ENCODE measurements at places on chromosomes 12 and 14. TPM values are rescaled to one million over a fixed set of nuclear protein-coding genes. Genes with fewer than 3 reads are reported as not detected.

DNA sequence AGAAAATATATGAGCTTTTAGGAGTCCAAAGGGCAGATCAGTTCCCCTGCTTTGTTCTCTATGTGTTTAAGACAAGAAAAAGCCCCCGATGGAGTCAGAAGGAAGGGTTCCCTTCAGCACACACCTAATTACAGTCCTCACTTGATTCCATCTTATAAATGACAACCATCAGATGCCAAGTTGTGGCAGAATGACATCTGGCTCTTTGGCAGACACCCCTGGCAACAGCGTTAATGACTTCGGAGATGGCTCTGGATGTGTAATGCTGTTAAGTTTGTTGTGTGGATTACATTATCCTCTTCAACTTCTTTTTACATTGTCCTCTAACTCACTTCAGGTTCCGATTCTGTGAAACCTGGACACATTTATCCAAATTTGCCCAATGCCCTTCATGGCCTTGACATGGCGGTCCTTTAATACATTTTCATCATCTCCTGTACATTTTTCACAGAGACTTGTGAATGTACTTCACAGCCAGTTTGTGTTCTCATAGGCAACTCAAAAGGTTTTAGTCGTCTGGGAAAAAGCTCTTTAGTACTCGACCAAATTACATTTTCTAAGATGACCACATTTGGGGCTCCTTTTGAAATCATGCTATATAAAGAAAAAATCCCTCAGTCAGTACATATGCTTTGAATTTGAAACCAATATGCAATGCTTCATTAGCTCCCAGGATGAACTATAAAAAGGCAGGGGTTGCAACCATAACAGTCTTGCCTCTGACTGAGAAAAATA lies 667.8 kb downstream of the NOVA1 start:
- no peak overlapping the region for H3K4me3 ChIP-seq
- H3K27ac ChIP-seq, result no peak overlapping the region
- no peaks in the 10 kb centered on the region for H3K4me1 ChIP-seq
- DNase-seq, result no peak

- no peaks in the 10 kb centered on the region for H3K4me1 ChIP-seq
- no peaks in the 10 kb centered on the region for H3K36me3 ChIP-seq
- H3K27me3 ChIP-seq, result no peaks in the 10 kb centered on the region
- H3K27ac ChIP-seq, result no peak overlapping the region
- no peak overlapping the region for H3K4me3 ChIP-seq
These were observed 17.4 kb upstream of the SALL2 start for GRCh38 chr14:21543521-21543960.

GRCh38 chr12:2550561-2551411 lies 244.0 kb upstream of the FKBP4 start:
- no peak overlapping the region for H3K27ac ChIP-seq
- no peak overlapping the region for H3K4me3 ChIP-seq
- no peaks in the 10 kb centered on the region for H3K36me3 ChIP-seq

- no peaks in the 10 kb centered on the region for H3K36me3 ChIP-seq
- peaks cover 6% of the 10 kb centered on the region for H3K27me3 ChIP-seq
- DNase-seq, result no peak
These were observed 30.6 kb upstream of the TMX1 start for GRCh38 chr14:51209457-51209856.

The MMP19 gene
- total RNA-seq, result 30.2 TPM

GRCh38 chr14:51069055-51069454 lies 25.9 kb downstream of the TRIM9 start:
- no peaks in the 10 kb centered on the region for H3K4me1 ChIP-seq
- H3K27ac ChIP-seq, result no peak overlapping the region

GRCh38 chr14:23604675-23605170 lies 26.1 kb upstream of the JPH4 start:
- H3K36me3 ChIP-seq, result no peaks in the 10 kb centered on the region
- H3K4me3 ChIP-seq, result no peak overlapping the region
- H3K4me1 ChIP-seq, result no peaks in the 10 kb centered on the region
- H3K27ac ChIP-seq, result no peak overlapping the region
- no peak for DNase-seq

DNA sequence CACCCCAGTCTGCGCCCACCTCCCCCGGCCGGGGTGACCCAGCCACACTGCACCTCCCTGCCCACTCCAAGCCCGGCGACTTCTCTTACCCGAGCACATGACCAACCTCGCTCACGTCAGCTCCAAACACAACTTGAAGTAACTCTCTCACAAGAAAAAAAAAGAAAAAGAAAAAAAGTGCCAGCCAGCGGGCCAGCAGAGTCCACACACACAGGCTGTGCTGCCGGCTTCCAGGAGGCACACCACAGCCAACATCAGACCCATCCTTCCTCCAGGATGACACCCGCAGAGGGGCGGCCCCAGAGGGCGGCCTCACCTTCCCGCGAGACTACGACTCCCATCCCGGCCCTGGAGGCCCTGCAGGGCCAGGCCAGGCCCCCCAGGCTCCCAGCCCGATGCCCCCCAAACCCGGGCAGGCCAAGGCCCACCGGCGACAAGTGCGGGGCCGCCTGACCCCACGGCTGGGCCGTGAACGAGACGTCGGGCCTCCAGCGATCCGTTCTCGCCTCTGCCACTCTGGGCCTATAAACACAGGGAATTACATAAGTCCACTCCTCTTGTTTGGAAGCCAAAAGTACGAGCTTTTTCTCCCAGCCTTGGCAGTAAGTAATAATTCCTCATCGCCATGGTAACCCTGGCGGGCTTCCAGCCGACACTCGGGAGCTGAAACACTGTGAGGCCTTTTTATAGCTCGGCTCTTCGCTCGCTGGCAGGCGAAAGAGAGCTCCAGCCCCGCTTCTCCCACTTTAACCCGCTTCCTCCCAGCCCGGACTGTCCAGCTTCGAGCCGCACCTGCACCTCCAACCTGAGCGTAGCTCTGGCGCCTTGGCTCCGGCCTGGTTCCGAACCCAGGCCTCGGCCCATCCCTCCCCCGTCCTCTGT lies 49.1 kb downstream of the NCOR2 start:
- H3K27me3 ChIP-seq, result no peaks in the 10 kb centered on the region
- peaks cover 63% of the 10 kb centered on the region for H3K4me1 ChIP-seq
- peak overlapping the region; percentile 56 for H3K4me3 ChIP-seq
- peak overlapping the region; percentile 96 for H3K27ac ChIP-seq

The EFCAB11 gene
- total RNA-seq, result 4.0 TPM

DNA sequence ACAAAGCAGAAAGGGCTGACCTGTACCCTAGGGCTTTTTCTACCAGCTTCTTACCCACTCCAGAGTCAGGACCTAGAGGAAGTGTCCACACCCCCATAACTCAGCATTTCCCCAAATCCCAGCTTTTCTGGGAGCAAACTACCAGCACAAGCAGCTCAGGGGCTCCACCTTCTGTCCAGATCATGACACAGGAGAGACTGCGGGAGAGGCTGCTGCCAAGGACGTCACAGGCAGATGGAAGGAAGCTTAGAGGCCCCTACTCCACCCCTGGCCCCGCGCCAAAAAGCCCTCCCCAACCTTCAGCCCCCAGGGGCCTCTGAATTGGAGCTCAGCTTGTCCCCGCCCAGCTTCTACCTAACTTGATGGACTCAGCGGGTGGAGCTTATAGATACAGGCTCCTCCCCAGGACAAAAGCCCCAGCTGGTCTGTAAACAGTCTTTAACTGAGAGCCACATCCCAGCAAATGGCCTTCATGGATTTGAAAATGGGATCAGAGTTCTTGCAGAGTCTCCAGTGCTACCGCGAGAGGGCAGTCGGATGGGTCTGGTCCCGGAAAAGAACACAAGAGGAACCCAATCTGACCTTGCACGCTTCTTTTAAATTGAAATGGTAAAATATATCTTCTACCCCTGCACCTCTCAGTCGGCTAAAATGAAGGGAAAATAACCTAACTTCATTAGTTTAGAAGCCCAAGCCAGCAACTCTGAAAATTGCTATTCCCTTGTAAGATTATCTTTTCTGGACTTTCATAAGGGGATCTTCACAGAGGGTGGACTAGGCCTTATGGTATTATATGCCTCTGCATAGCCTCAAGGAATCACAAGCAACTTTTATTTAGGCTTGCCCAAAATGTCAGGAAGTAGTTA lies 6.8 kb upstream of the BAZ2A start:
- peaks cover 35% of the 10 kb centered on the region for H3K4me1 ChIP-seq
- no peaks in the 10 kb centered on the region for H3K27me3 ChIP-seq
- peak overlapping the region; percentile 92 for H3K27ac ChIP-seq
- H3K36me3 ChIP-seq, result peaks cover 45% of the 10 kb centered on the region
- peak; percentile 96 for DNase-seq
- H3K4me3 ChIP-seq, result peak overlapping the region; percentile 87

- no peak overlapping the region for H3K4me3 ChIP-seq
- DNase-seq, result no peak
These were observed 99.9 kb downstream of the NINJ2 start for GRCh38 chr12:563250-563781.

All from upper lobe of right lung (tissue), 1 donor.